ENCODE measurements at places on chromosomes 7 and 10. TPM values are rescaled to one million over a fixed set of nuclear protein-coding genes. Genes with fewer than 3 reads are reported as not detected.

The MASTL gene
- total RNA-seq: 13.5 TPM

The SAMD9L gene
- total RNA-seq: 15.4 TPM

The GPR26 gene
- total RNA-seq: not detected

The ANKRD1 gene
- 1.00 TPM for total RNA-seq

The ERV3-1 gene
- 4.8 TPM for total RNA-seq

The PNLIPRP3 gene
- 0.12 TPM for total RNA-seq

The ANKRD61 gene
- 0.44 TPM for total RNA-seq

The FOXI2 gene
- total RNA-seq: not detected

The RNF133 gene
- 1.1 TPM for total RNA-seq

The KLF6 gene
- 47.7 TPM for total RNA-seq

The FAM25C gene
- not detected for total RNA-seq

The GPR15LG gene
- total RNA-seq: not detected

The ADAM8 gene
- 11.0 TPM for total RNA-seq

The DYNC1I1 gene
- total RNA-seq: 2.1 TPM

The SFTPA2 gene
- total RNA-seq: not detected

The C7orf33 gene
- total RNA-seq: not detected

The NPSR1 gene
- not detected for total RNA-seq

The CTAGE8 gene
- total RNA-seq: 0.44 TPM

The ZCCHC24 gene
- total RNA-seq: 19.6 TPM

The PPP1R9A gene
- 2.6 TPM for total RNA-seq

The GPER1 gene
- total RNA-seq: 3.0 TPM

The FGFBP3 gene
- 0.66 TPM for total RNA-seq

The OIT3 gene
- total RNA-seq: under 0.01 TPM

The CRHR2 gene
- not detected for total RNA-seq

The PHYHIPL gene
- total RNA-seq: not detected

The HHEX gene
- total RNA-seq: 0.62 TPM

The ST8SIA6 gene
- not detected for total RNA-seq

The LIPJ gene
- total RNA-seq: not detected

The SFTPD gene
- total RNA-seq: not detected

The C10orf143 gene
- total RNA-seq: 0.44 TPM

The UBTD1 gene
- 31.2 TPM for total RNA-seq

The MSMB gene
- not detected for total RNA-seq

The NKX1-2 gene
- total RNA-seq: not detected

Measured in uterine smooth muscle cell (primary cell).